ENCODE measurements at places on chromosomes 5 and 9. TPM values are rescaled to one million over a fixed set of nuclear protein-coding genes. Genes with fewer than 3 reads are reported as not detected.

DNA sequence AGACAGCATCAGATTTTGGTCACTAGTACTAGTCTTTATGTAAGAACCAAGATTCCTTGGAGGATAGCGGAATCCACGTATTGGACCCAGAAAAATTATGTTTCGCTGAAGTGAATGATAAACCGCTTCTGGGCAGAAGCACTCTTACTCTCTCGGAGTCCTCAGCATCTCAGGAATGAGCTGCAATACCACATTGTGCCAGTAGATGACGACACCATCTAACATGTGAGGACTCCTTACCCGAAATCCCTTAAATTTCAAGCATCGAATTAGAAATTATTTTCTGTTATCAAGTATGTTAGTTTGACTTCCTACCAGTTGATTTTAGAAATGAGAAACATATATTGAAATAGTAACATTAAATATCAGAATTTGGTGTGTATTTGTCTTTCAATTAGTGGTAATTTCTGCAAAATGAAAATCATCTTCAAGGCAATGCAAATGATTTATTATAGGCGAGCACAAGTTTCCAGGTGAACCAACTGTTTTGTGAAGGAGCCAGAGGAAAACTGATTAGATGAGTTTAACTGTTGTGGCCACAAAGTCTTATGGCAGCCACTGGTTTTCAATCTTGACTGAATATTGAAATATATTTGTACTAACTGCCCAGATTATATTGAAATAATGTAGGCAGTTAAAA, 66.0 kb upstream of the CAMK4 start:
- DNase-seq: no peak
- no peak overlapping the region for H3K4me3 ChIP-seq
- no peak overlapping the region for H3K27ac ChIP-seq
- peaks cover 2% of the 10 kb centered on the region for H3K4me1 ChIP-seq
- no peaks in the 10 kb centered on the region for H3K36me3 ChIP-seq

DNA sequence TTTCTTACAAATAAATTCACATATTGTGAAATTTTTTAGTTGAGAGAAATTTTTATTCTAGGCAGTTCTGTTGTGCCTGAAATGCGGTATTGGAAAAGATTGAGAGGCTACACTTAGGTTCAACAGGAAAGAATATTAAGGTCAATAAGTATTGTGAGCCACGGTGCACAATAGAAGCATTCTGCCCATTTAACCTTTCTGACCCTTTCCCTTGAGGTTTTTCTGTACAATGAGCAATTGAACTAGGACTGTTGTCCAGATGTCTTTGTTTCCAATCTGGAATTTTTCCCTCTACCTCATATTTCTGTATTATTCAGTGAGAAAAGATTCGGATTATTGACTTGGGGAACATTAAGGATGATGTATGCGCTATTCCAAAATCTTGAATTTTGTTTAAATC, 205.2 kb downstream of the NR3C1 start:
- H3K27ac ChIP-seq: no peak overlapping the region
- no peaks in the 10 kb centered on the region for H3K27me3 ChIP-seq
- no peak for DNase-seq

GRCh38 chr9:21030389-21031035, 928 bp downstream of the HACD4 start:
- DNase-seq: no peak
- H3K36me3 ChIP-seq: no peaks in the 10 kb centered on the region
- H3K4me1 ChIP-seq: peaks cover 14% of the 10 kb centered on the region

- DNase-seq: no peak
- no peaks in the 10 kb centered on the region for H3K27me3 ChIP-seq
- H3K4me1 ChIP-seq: no peaks in the 10 kb centered on the region
- no peaks in the 10 kb centered on the region for H3K36me3 ChIP-seq
Measured at GRCh38 chr5:23257656-23258055, 249.8 kb upstream of the PRDM9 start.

DNA sequence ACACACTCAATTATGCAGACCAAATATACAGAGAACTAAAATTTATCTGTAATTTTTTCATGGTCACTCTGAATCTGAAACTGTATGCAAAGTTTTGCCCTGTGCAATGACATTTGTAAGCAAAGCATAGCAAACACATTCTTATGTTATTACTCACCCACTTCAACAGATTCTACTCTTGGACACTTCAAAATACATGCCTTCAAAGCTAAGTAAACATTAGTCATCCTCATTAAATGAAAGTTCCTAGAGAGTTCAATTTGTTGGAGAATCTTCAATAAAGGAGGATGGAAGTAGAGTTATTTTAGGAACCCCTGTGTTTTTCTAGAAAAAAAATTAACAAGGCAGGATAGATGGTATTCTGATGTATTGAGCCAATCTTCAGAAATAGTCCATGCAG, 639.7 kb upstream of the C9orf72 start:
- H3K4me3 ChIP-seq: no peak overlapping the region
- H3K27ac ChIP-seq: no peak overlapping the region
- no peaks in the 10 kb centered on the region for H3K36me3 ChIP-seq
- peaks cover 2% of the 10 kb centered on the region for H3K27me3 ChIP-seq
- H3K4me1 ChIP-seq: peaks cover 5% of the 10 kb centered on the region

GRCh38 chr5:17156463-17156862, 61.0 kb upstream of the BASP1 start:
- H3K27ac ChIP-seq: no peak overlapping the region
- H3K4me1 ChIP-seq: peaks cover 15% of the 10 kb centered on the region
- no peaks in the 10 kb centered on the region for H3K27me3 ChIP-seq

- no peak overlapping the region for H3K4me3 ChIP-seq
- peak overlapping the region; percentile 65 for H3K27ac ChIP-seq
- H3K36me3 ChIP-seq: no peaks in the 10 kb centered on the region
Measured at GRCh38 chr9:90555351-90556057, 87.1 kb downstream of the DIRAS2 start.

- no peaks in the 10 kb centered on the region for H3K36me3 ChIP-seq
- no peaks in the 10 kb centered on the region for H3K4me1 ChIP-seq
- no peak overlapping the region for H3K4me3 ChIP-seq
- DNase-seq: no peak
Measured at GRCh38 chr5:86536396-86536795, 81.3 kb upstream of the COX7C start.

- H3K27me3 ChIP-seq: peaks cover 20% of the 10 kb centered on the region
- no peak for DNase-seq
- no peaks in the 10 kb centered on the region for H3K36me3 ChIP-seq
- H3K27ac ChIP-seq: no peak overlapping the region
Measured at GRCh38 chr5:7827610-7828009, 23.3 kb downstream of the CFAP90 start.

DNA sequence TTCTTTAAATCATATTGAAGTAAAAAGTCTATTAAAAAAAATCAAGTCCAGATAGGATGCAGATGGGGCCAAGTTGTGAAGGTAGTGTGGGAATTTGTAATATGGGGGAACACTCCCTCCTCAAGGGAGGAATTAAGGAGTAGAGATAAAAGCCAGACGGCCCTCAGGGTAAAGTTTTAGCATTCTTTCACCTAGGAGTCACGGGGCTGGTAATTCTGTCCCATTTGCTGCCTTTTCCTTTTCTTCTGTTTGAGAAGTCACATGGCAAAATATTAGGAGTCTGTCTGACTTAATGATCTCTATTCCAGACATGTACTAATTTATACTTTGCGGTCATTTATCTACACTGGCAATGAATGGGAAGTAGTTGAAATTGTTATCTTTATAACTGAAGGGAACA, 61.9 kb downstream of the SNX24 start:
- H3K36me3 ChIP-seq: no peaks in the 10 kb centered on the region
- peak overlapping the region; percentile 71 for H3K27ac ChIP-seq
- peak overlapping the region; percentile 35 for H3K4me3 ChIP-seq
- no peak for DNase-seq
- no peaks in the 10 kb centered on the region for H3K27me3 ChIP-seq

- H3K27me3 ChIP-seq: no peaks in the 10 kb centered on the region
- peaks cover 41% of the 10 kb centered on the region for H3K4me1 ChIP-seq
- no peak for DNase-seq
- H3K27ac ChIP-seq: peak overlapping the region; percentile 70
- no peak overlapping the region for H3K4me3 ChIP-seq
Measured at GRCh38 chr9:107176436-107177151, 106.5 kb upstream of the RAD23B start.

DNA sequence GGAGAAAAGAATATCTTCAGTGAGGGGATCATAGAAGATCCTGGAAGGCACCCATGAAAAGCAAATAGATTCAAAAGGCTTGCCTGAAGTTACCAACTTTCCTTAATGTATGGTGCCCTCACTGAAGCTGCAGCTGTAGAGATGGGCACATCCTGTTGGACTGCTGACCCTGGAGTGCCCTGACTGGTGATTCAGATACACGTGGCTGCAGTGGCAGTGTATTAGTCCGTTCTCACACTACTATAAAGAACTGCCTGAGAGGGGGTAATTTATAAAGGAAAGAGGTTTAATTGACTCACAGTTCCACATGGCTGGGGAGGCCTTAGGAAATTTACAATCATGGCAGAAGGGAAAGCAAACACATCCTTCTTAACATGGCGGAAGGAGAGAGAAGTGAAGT, 80.3 kb downstream of the OSMR start:
- H3K36me3 ChIP-seq: peaks cover 16% of the 10 kb centered on the region
- no peak overlapping the region for H3K4me3 ChIP-seq
- no peak for DNase-seq
- H3K4me1 ChIP-seq: peaks cover 38% of the 10 kb centered on the region

GRCh38 chr9:33813712-33814641, 3.0 kb upstream of the UBE2R2 start:
- H3K4me1 ChIP-seq: peaks cover 38% of the 10 kb centered on the region
- H3K4me3 ChIP-seq: no peak overlapping the region
- H3K27ac ChIP-seq: peak overlapping the region; percentile 50
- no peak for DNase-seq
- H3K36me3 ChIP-seq: peaks cover 1% of the 10 kb centered on the region

DNA sequence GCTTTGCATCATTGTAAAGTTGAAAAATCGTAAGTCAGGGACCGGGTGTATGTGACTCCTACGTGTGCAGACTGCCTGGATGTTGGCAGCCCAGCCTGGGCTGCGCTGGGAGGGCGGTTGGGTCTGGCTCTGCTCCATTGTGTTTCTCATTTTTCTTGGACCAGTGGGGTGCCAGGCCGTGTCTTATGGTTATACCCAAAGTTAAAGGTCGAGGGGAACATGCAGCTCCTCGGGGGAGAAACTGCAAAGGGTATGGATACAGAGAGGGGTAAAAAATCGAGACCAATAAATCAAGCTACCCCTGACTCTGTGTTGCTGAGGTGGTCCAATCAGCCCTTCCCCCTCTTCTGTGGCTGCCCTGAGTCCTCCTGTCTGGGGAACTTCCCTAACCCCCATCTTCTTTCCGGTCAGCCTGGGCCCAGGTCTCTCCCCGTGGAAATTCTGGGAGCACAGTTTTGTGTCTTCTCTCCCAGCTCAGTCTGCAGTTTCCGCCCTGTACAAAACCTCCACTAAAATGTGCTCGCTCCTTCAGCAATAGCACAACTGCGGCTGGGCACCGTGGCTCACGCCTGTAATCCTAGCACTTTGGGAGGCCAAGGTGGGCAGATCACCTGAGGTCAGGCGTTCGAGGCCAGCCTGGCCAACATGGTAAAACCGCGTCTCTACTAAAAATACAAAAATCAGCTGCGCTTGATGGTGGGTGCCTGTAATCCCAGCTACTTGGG, 34.1 kb upstream of the UNC5A start:
- no peak overlapping the region for H3K27ac ChIP-seq
- H3K4me3 ChIP-seq: no peak overlapping the region
- peaks cover 1% of the 10 kb centered on the region for H3K36me3 ChIP-seq
- DNase-seq: peak; percentile 39
- peaks cover 78% of the 10 kb centered on the region for H3K27me3 ChIP-seq

DNA sequence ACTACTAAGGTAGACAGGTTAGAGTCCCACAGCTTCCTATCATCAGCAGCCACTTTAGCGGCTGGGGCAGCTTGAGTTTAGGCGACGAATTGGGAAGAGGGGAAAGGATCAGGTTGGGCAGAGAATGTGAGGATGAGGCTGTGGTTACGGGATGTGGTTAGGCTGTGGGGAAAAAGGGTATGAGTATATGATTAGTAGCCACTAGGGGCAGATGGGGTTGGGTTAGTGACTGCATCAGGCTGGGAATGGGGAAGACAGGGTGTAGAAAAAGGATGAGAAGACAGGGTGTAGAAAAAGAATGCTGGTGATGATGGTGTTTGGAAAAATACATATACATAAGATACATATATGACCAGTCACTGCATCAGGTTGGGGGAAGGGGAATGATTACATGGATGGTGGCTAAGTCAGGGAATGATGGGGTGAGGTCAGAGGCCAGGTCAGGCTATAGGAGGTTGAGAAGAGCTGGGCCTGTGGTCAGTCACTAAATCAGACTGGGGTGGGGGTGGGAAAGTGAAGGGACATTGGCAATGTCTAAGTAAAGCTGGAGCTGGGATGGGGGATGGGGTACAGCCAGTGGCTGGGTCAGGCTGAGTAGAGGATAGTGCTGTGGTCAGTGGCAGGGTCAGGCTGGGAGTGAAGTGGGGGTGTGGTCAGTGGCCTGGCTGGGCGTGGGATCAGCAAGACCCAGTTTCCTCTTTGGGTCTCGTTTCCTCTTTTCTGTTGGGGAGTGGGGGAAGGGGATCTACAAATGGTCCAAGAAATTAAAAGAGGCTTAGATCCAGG, 2.1 kb downstream of the TLN1 start:
- H3K4me1 ChIP-seq: peaks cover 28% of the 10 kb centered on the region
- peaks cover 17% of the 10 kb centered on the region for H3K36me3 ChIP-seq
- no peak overlapping the region for H3K27ac ChIP-seq

DNA sequence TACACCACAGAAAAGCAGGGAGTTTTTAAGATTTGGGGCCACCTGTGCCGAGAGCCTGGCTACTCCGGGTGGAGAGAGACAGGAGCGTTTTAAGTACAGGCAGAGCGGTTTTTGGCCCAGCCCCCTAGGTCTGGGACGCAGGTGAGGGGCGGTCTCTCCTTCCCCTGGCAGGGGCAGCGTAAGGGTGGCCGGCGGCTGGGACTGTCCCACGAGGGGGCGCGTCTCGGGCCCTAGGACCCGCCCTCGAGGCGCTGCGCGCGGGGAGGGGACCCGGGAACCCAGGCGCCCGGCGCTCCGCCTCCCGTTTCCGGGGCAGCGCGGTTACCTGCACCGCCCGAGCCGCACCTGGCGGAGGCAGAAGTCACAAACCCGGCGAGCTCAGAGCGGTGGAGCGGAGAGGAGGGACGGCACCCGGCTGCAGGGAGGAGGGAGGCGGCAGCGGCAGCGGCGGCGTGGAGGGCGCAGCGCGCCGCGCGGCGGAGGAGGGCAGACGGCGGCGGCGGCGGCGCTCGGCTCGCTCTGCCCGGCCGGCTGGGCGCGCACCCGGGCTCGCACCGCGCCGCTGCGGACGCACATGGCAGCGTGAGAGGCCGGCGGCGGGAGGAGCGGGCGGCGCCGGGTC, at the start of gene WWC1:
WWC1 (plus strand) TSS at position 304 of the 622 bp plus-strand sequence. CDS start 508 bp downstream, outside the sequence.
- H3K4me3 ChIP-seq: peak within 1 kb of the TSS; percentile 68
- peaks cover 34% of the 10 kb centered on the region for H3K4me1 ChIP-seq
- DNase-seq: peak; percentile 89

DNA sequence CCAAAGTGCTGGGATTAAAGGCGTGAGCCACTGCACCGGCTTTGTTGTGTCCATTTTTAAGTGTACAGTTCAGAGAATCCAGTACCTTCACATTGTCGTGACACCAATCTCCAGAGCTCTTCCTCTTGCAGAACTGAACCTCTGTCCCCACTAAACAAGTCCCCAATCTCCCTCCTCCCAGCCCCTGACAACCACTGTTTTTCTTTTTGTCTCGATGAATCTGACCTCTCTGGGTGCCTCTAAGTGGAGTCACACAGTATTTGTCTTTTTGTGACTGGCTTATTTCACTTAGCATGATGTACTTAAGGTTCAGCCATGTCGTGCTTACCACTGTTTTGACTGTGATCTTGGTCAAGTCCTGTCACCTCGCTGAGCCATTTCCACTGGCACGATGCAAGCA, 1.6 kb downstream of the WDR38 start:
- no peak overlapping the region for H3K4me3 ChIP-seq
- no peak for DNase-seq
- peak overlapping the region; percentile 72 for H3K27ac ChIP-seq
- no peaks in the 10 kb centered on the region for H3K27me3 ChIP-seq

NPR2 gene
- 46.2 TPM for total RNA-seq

CDKN2B-AS1 gene
- total RNA-seq: 3.2 TPM

ACSL6 gene
- total RNA-seq: not detected

FRRS1L gene
- total RNA-seq: 5.3 TPM

NXNL2 gene
- 0.36 TPM for total RNA-seq
